ENCODE measurements at places on chromosomes 4 and X.
A peak's percentile ranks its signal among the peaks of the same experiment; 100 is the strongest.

- no peak for DNase-seq
Measured at GRCh38 chrX:53684415-53685192, 1.9 kb downstream of the HUWE1 start.

- peak; percentile 93 for DNase-seq
Measured at GRCh38 chrX:19682712-19683331, 167.5 kb upstream of the MAP3K15 start.

DNA sequence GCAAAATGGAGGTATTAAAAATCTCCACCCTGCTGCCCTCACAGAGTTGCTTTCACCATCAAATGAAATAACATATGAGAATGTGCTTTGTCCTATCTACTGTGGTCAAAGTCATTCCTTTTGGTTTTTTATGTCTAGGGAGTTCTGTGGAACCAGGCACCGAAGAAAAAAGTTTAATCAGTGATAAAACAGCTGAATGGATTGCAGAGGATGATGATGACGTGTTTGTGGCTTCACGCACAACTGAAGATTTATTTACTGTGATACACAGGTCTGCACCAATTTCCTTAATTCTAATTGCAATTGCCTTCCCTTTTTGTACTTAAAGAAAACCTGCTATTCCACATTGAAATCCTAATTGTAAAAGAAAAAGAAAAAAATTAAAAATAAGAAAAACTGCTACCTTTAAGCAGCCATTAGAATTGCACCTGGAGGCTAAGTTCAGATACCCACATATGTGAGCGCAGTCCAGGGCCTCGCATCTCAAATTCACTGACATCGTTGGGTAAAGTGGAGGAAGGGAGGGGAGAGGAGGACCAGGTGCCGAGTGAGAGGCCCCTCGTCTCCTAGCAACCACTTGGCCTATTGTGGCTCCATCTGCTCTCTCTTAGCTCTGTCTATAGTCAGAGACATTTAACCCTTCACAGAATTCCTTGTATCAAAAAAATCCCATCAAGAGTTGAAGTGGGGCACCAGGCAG, 10.5 kb upstream of the RTL5 start:
- no peak for DNase-seq

DNA sequence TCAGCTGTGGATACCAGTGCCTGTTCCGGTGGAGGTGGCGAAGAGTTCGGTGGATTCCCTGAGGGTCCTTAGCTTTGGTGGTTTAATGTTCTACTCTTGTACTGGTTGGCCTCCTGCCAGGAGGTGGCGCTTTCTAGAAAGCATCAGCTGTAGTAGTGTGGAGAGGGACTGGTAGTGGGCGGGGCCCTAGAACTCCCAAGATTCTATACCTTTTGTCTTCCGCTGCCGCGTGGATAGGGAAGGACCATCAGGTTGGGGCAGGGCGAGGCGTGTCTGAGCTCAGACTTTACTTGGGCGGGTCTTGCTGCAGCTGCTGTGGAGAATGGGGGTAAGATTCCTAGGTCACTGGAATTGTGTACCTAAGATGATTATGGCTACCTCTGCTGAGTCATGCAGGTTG, 390.3 kb downstream of the FAM47A start:
- DNase-seq: no peak

GRCh38 chrX:119690921-119691716, 1.8 kb downstream of the SEPTIN6 start:
- peak; percentile 87 for DNase-seq

GRCh38 chrX:55908661-55909212, 191.2 kb downstream of the RRAGB start:
- peak; percentile 69 for DNase-seq

GRCh38 chr4:38180456-38180855, 220.3 kb downstream of the PTTG2 start:
- no peak for DNase-seq

DNA sequence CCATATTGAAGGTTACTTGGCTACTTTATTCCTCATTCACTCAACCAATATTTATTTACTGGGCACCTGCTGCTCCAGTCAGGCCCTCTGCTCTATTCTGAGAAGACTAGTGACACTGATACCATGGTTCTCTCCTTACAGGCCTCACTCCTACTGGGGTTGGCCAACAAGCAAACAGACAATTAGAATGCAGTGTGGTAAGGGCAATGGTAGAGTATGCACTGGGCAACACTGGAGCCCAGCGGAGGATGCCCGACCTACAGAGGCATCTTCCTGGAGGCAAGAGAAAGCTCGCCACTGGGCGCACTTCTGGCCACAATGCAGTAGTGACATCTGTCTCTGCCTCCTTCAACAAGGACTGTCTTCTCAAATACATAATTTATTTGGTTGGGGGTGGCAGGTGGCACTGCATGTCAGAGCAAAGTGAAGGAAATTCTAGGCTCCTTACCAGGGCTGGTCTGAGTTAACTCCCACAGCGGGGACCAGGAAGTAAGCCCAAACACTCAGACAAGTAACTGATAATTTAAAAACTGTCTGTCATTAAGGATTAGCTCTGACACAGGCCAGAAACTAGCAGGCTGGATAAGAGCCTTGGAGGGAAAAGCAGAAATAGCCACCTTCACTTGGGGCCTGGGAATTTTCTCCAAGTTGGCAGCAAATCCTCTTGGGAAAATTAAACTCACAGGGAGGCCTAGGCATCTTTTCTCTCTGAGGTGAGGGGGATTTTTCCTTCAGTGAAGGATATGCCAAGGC, 150.7 kb upstream of the EOLA2 start:
- DNase-seq: no peak

DNA sequence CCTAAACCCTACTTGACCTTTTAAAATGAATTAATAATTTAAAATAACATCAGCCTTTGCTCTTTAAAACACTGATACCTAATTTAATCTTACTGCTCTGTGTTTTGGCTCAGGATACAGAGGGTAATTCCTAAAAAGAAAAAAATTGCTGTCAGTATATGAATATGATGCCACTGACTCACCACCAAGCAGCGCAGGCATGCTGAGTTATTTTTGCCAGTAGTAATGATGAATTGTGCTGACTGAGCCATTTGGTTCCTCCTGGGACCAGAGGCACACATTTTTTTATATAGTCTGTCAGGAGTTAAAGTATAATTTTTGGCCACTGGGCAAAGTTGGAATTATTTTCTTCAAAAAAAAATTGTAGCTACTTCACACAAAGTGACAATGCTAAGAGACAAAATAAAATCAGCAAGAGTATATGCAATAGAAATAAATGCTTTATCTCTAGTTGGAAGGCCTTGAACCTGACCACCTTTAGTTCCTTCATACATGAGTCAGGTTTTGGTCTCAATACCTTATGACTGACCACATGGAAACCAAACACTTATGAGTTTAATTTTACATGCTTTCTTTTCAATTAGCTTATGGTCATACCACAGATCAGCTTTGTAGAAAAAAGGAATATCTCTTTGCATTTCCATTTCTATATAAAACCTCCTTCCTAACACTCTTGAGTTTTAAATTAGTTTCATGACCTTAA, 115.1 kb downstream of the PPP3CA start:
- no peak for DNase-seq

DNA sequence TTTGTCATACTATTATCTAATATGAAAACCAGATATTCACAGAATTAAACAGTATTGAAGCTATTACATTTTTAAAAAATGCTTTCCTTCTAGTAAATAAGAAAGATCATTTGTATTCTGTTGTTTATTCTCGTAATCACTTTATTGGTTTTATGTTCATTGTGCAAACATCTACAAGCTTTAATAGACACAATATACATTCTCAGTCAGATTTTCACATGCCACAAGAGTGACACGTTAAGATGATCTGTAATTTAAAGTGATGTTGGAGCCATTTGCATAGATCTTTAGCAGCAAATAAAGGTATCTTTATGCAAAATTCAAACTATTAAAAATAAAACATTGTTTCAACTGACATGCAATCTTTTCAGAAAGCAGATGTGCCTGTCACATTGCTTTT, 469.9 kb downstream of the PCDH11X start:
- no peak for DNase-seq

GRCh38 chr4:129668092-129668491, 572.1 kb downstream of the C4orf33 start:
- no peak for DNase-seq

DNA sequence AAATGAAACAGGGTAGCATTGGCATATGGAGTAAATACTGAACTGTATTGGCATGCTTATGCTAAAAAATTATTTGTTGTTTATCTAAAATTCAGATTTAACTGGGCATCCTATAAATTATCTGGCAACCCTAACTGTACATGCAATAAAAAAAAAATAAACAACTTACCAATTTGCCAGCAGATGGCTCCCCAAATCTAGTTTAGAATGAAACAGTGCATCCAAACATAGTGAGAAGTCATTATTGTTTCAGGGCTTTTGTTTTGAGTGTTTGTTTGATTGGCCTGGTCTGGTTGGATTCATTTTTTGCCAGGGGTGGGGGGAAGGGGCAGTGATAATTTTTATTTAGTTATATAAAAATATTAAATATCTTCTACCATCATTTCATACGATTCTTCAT, 12.8 kb upstream of the NSUN7 start:
- DNase-seq: peak; percentile 65

- DNase-seq: no peak
Measured at GRCh38 chr4:70277121-70277520, 34.7 kb downstream of the CSN3 start.

- no peak for DNase-seq
Measured at GRCh38 chrX:114930227-114930626, 87.2 kb downstream of the IL13RA2 start.

DNA sequence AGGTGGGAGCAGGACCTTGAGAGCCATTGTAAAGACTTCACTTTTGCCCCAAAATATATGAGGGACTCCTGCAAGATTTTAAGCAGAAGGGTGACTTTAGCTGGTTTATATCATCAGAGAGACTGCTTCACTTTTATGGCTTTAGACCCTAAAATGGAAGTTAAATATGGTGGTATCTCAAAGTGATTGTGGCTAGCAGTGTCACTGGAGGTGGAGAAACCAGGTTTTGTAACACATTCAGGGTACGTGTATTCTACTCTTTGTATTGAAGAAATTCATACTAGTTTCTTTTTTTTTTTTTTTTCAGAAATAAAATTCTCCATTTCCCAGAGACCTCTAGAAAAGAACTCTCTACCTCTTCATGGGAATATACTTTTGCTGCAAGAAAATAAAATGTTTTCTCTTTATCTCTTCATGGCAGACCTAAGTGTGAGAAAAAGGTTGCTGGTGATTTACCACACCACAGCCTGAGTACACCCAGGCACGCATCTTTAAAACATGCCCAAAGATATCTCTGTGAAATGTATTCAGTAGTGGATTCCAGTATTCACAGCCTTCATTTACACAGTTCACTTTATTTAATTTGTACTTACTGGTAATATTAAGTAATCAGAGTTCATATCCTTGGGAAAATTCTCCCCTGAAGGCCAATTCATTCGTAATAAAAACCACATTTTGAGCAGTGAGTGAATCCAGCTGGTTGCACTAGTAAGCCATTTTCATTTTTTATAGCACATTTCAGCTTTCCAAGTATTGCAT, 74.3 kb upstream of the GUCY1A1 start:
- no peak for DNase-seq
